HFF-Myc (cell line): ENCODE measurements at places on chromosomes 4 and X.

- no peak for DNase-seq
These were observed 142.3 kb downstream of the PAPSS1 start for GRCh38 chr4:107577743-107578142.

- no peak for DNase-seq
These were observed 106.9 kb downstream of the MAML3 start for GRCh38 chr4:140047017-140047640.

DNA sequence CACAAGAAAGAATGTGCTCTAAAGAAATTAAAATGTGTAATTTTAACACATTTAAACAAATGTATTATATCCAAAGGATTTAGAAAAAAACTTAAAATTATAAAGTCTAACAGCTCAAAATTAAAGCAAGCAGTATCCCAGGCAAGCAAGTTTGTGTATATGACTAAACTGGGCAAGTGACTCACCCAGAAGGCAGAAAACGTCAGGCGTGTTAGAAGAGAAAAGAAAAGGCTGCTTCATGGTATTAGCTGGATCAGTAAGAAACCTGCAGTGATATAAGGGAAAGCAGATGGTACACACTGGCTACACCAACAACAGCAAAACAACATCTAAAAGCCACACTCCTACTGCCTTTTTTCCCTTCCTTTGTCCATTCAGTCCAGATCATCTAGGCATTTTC lies 250.6 kb upstream of the NDST3 start:
- DNase-seq: no peak

GRCh38 chr4:184529283-184529682 lies 54.9 kb upstream of the IRF2 start:
- DNase-seq: no peak
